Osteocyte (in vitro differentiated cells): ENCODE measurements at places on chromosomes 2 and 18. TPM values are rescaled to one million over a fixed set of nuclear protein-coding genes. Genes with fewer than 3 reads are reported as not detected.
A peak's percentile ranks its signal among the peaks of the same experiment; 100 is the strongest.

DNA sequence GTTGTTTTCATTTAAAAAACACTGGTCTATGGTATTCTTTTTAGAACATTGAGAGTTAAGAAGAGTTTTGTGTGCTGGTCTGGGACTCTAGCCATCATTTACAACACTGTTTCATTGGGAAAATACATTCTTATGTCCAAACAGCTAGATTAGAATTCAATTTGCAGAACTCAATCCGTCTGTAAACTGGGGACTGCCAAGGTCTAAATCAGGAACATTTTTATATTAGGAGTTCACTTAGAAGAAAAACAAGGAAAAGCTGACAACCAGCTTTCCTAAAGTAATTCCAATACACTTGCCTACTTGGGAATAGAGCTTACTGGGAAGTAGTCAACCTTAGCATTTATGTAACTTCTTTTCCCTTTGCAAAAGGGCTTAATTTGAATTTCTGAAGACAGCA lies 91.5 kb upstream of the RNF152 start:
- peaks cover 1% of the 10 kb centered on the region for H3K36me3 ChIP-seq
- no peak overlapping the region for H3K27ac ChIP-seq
- no peak overlapping the region for H3K4me3 ChIP-seq
- peaks cover 42% of the 10 kb centered on the region for H3K4me1 ChIP-seq

Gene CHCHD5
- 24.7 and 31.4 TPM in 2 replicates for total RNA-seq

- H3K36me3 ChIP-seq = peaks cover 3% of the 10 kb centered on the region
- H3K4me3 ChIP-seq = no peak overlapping the region
- DNase-seq = no peak
- peaks cover 7% of the 10 kb centered on the region for H3K4me1 ChIP-seq
- peaks cover 26% of the 10 kb centered on the region for H3K27me3 ChIP-seq
- H3K27ac ChIP-seq = no peak overlapping the region
These were observed 62.3 kb downstream of the NGEF start for GRCh38 chr2:232950751-232951150.

DNA sequence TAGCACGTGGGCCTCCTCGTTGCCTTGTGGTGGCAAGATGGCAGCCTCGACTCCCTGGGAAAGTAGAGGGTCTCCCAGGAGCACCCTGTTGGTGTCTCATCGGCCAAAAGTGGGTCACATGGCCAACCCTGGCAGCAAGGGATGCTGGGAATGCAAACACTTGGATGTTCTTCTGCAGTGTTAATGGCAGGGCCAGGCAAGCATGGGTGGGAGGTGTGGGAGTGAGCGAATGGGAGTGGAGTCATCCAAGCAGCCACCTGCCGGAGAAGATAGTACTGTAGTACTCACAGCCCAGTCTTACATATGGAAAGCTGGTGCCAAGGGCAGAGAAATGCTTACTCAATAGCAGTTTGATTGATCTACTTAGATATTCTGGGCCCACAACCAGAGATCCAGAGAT lies 122.2 kb downstream of the INHBB start:
- H3K27ac ChIP-seq = no peak overlapping the region
- no peak for DNase-seq
- H3K36me3 ChIP-seq = peaks cover 2% of the 10 kb centered on the region
- H3K4me1 ChIP-seq = peaks cover 6% of the 10 kb centered on the region
- peaks cover 6% of the 10 kb centered on the region for H3K27me3 ChIP-seq

DNA sequence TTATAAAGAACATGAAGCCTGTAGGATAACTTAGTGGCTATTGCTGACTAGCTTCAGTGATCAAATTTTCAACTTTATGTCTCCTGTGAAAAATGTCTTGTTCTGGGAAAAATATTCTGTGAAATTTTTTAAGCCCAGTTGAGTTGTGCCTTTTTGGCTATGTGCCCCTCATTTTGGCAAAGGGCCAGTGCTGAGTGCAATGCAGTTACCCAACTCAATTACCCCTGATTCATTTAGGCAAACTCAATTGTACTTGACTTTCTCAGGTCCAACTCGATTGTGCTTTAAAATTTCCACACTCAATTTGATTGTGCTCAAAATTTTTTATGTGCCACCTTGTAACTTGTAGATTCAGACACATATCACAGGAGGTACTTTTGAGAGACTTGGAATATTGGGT lies 548.8 kb upstream of the NRP2 start:
- peaks cover 5% of the 10 kb centered on the region for H3K36me3 ChIP-seq
- peaks cover 2% of the 10 kb centered on the region for H3K4me1 ChIP-seq
- no peak for DNase-seq
- no peak overlapping the region for H3K27ac ChIP-seq
- H3K4me3 ChIP-seq = no peak overlapping the region
- no peaks in the 10 kb centered on the region for H3K27me3 ChIP-seq

Gene EMILIN1
- total RNA-seq = 206 and 212 TPM in 2 replicates

Gene C2orf76
- total RNA-seq = 11.1 and 11.5 TPM in 2 replicates

GRCh38 chr2:69789175-69789721 lies 40.2 kb upstream of the GMCL1 start:
- H3K4me3 ChIP-seq = peak overlapping the region; percentile 8
- peaks cover 13% of the 10 kb centered on the region for H3K36me3 ChIP-seq
- peak overlapping the region; percentile 90 for H3K27ac ChIP-seq
- H3K4me1 ChIP-seq = peaks cover 28% of the 10 kb centered on the region
- no peaks in the 10 kb centered on the region for H3K27me3 ChIP-seq

Gene CIB4
- not detected in 2 replicates for total RNA-seq

Gene RPRM
- not detected in 2 replicates for total RNA-seq

DNA sequence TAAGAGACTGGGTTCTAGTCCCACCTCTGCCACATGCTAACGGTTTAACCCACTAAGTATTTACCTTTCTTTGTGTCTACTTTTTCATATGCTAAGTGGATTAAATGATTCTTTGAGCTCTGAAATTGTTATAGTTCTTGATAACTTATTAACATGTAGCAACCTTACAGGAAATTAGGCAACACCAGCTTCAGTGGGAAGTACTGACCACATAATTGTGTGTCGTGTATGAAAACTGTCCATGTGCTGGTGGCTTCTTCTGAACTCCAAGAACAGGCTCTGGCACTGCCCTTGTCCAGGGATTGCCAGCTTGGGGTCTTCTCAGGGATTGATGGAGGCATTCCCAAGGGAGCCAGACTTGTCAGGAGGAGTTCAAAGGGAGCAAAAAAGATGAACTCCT lies 427.7 kb downstream of the TGIF1 start:
- H3K27me3 ChIP-seq = peaks cover 48% of the 10 kb centered on the region
- no peak for DNase-seq
- no peak overlapping the region for H3K27ac ChIP-seq
- H3K36me3 ChIP-seq = no peaks in the 10 kb centered on the region

GRCh38 chr2:127530245-127531140 lies 4.2 kb upstream of the IWS1 start:
- H3K4me3 ChIP-seq = no peak overlapping the region
- H3K36me3 ChIP-seq = no peaks in the 10 kb centered on the region
- no peak overlapping the region for H3K27ac ChIP-seq
- peaks cover 10% of the 10 kb centered on the region for H3K27me3 ChIP-seq

Gene TTC27
- 14.2 and 15.6 TPM in 2 replicates for total RNA-seq
